ENCODE measurements at places on chromosomes 3 and 15. TPM values are rescaled to one million over a fixed set of nuclear protein-coding genes. Genes with fewer than 3 reads are reported as not detected.

Gene AP3B2
- 0.89 TPM for total RNA-seq

Gene SOX14
- total RNA-seq: not detected

GRCh38 chr15:100781961-100782530, 97.6 kb upstream of the ALDH1A3 start:
- DNase-seq: no peak

- DNase-seq: no peak
Measured at GRCh38 chr3:148459931-148460513, 237.7 kb upstream of the AGTR1 start.

DNA sequence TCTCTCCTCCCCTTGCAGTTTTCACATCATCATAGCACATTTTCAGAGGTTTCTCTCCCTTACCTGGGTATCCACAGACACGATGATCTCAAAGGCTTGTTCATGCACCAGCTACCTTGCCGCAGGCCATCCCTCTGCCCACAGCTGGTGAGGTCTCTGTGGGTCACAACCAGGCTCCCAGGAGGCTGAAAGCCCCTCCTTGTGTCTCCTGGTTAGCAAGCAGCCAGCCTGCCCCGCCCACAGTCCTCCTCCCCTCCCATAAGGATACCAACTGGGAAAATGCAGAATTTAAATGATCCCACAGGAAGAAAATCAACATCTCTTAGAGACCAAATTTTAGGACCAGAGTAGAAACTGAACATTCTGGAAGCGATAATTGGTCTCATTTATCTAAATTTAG, 213.5 kb upstream of the PPP2R3A start:
- no peak for DNase-seq

DNA sequence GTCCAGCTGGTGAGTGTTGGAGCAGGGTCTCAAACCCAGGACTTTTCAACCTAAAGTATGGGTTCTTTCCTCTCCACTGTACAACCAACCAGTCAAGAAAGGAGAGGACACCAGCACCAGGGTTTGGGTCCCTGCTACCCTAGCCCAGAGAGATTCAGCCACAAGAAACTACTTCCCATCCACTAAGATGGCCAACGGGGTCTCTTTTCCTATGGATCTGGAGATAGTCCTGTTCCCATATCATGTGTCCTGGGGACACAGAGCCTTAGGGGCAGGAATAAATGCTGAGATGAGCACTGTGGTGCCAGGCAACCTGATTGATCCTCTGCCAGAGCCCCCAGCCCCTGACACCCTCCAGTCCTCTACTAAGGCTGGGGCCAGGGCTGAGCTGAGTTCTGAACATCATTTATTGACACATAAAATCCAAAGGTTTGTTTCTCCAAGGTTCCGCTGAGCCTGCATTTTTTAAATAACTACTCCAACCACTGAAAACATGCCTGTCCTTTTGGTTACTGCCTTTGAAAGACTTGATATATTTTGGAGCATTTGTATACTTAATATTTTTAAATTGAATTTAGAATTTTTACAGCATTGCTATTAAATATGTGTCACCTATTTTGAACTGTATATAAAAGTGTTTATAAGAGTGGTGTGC, 26.0 kb downstream of the MRPL46 start:
- no peak for DNase-seq

GRCh38 chr3:69659180-69659910, 79.9 kb upstream of the MITF start:
- no peak for DNase-seq

- no peak for DNase-seq
Measured at GRCh38 chr3:181006541-181006940, 17.0 kb upstream of the DNAJC19 start.

GRCh38 chr3:85604641-85605040, 645.9 kb downstream of the CADM2 start:
- DNase-seq: no peak

- DNase-seq: no peak
Measured at GRCh38 chr3:72990701-72991395, 5.8 kb upstream of the PPP4R2 start.

- no peak for DNase-seq
Measured at GRCh38 chr3:185754920-185755319, 69.9 kb downstream of the IGF2BP2 start.

Gene ZNF660
- 0.22 TPM for total RNA-seq

GRCh38 chr3:155676252-155676981, 68.5 kb downstream of the PLCH1 start:
- no peak for DNase-seq

- no peak for DNase-seq
Measured at GRCh38 chr3:146680617-146681016, 75.5 kb upstream of the PLSCR5 start.

Gene ANKRD34C
- total RNA-seq: not detected

Gene PHC3
- total RNA-seq: 182 TPM

Gene NLGN1
- total RNA-seq: not detected

DNA sequence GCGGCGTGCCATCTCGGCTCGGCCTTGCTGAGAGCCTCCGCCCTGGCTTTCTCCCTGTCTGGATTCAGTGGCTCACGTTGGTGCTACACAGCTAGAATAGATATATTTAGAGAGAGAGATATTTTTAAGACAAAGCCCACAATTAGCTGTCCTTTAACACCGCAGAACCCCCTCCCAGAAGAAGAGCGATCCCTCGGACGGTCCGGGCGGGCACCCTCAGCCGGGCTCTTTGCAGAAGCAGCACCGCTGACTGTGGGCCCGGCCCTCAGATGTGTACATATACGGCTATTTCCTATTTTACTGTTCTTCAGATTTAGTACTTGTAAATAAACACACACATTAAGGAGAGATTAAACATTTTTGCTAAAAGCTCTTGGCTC, 54.1 kb downstream of the PLXNA1 start:
- DNase-seq: no peak

GRCh38 chr3:19688767-19689166, 245.2 kb downstream of the EFHB start:
- DNase-seq: no peak

Gene DUOX2
- not detected for total RNA-seq

GRCh38 chr3:25894101-25894500, 104.2 kb downstream of the OXSM start:
- no peak for DNase-seq

Gene POTEB
- not detected for total RNA-seq

DNA sequence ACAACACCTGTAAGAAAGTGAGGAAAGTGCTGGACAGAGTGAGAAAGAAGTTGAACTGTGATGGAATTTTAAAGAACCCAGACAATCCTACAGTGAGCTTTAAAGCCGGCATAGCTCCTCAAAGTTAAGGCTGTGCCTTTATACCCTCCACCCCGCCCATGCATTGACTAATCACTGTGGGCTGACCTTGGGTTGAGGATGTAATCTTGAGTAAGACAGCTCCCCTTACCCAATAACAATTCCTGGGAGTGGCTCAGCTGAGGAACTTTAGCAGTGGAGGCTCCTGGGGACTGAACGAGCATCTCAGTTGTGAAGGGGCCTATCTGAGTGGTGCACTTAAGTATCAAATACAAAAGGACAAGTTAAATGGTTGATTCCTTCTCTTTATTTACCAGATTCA, 35.7 kb upstream of the ZNF770 start:
- no peak for DNase-seq

Gene CYP1A2
- total RNA-seq: not detected

Gene DNAH12
- total RNA-seq: 0.37 TPM

GRCh38 chr15:29825227-29825626, 3.0 kb upstream of the TJP1 start:
- peak; percentile 78 for DNase-seq

- no peak for DNase-seq
Measured at GRCh38 chr3:178088963-178089362, 447.3 kb upstream of the KCNMB2 start.

Gene RYR3
- not detected for total RNA-seq

Gene GOLGA6D
- 0.19 TPM for total RNA-seq

- DNase-seq: no peak
Measured at GRCh38 chr3:193845144-193845543, 252.1 kb downstream of the OPA1 start.

Gene SEMA6D
- total RNA-seq: not detected

DNA sequence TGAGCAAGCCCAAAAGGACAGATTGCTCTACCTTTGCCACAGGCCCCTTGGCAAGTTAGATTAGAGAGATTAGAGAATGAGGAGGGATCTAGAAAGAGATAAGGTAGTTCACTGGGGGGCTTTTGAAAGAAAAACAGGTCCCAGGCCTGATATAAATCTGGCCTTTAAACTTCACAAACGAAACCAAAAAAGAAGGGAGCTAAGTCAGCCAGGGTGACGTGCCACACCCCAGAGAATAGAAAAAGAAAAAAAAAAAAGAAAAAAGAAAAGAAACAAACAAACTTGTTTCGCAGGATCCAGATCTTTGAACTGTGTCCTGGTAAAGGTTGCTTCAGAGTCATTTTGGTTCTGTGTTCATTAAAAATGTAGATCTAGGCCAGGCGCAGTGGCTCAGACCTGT, 3.6 kb downstream of the KAT2B start:
- peak; percentile 5 for DNase-seq

Gene ZNF662
- 5.6 TPM for total RNA-seq

GRCh38 chr3:192915304-192915703, 2.4 kb downstream of the MB21D2 start:
- DNase-seq: no peak

Gene ECE2
- not detected for total RNA-seq

Gene CA12
- total RNA-seq: not detected

DNA sequence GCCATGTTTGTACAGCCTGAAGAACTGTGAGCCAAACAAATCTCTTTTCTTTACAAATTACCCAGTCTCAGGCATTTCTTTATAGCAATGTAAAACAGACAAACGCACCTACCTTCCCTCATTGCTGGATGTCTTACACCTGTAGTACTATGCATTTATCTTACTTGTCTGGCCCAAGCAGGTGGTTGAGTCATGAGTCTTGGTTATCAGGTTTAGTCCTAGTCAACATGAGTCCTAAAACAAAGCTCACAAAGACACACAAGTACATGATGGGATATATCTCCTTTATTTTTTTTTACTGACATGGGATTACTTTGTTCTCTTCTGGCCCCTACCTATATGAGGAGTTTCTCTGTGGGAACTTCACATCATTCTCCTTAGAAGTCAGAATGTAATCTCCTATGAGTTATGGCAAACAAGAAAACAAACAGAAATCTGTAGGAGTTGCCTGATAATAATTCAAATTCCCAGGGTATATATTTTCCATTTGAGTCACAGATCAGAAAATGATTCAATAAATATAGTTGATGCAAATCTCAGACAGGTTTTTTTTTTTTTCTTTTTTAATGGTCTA, 33.6 kb upstream of the PLSCR2 start:
- DNase-seq: no peak

Gene COLQ
- 6.6 TPM for total RNA-seq

DNA sequence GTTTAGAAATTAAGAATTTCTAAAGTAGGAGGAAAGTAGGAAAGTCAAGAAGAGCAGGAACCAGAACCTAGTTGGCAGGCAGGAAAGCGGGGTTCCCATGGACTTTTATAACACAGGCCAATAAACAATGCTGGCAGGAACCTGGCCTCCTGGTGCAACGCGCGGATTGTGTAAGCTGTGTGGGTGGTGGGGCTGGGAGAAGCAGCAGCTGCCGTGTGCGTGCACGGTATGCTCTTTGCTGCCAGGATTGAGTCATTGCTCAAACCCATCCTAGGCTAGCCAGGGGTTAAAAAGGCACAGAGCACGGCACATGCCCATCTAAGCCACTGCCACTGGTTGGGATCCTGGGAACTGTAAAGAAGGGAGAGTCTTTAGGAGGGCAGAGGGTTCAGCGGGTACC, 209.9 kb upstream of the RGMA start:
- DNase-seq: no peak

DNA sequence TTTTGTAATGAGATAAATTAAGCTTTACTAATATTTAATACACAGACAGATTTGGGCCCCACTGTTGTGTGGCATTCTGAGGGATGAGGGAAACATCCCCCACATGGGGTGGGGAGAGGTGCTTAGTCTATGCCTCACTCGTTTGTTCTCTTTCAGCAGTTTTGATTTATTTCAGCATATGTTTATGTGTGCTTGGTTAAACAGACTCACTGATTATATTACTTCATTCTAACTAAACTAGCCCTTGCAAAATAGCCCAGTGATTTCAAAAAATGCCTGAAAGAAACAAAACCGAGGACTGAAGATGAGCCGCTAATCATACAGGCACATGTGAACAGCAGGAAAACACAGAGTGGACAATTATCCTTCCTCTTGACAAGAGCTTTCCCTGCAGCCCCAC, 27.2 kb downstream of the TNFAIP8L3 start:
- DNase-seq: no peak

DNA sequence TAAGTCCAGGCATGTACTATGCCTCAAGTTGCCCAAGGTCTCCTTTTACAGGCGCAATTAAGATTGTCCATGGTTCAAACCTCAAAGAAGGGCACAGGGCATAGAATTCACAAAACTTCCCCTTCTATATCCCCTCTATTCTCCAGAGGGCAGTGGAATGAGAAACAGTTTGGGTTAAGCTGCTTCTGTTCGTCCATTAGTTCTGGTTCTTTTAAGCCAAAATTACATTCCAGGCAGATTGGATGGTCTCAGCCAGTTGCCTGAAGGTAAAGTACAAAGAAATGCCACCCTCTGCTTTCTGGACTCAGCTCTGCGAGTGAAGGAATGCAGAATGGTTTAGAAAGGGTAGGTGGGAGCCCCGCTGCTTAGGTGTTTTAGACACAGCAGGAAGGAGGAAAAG, 200.7 kb downstream of the GREM1 start:
- no peak for DNase-seq

DNA sequence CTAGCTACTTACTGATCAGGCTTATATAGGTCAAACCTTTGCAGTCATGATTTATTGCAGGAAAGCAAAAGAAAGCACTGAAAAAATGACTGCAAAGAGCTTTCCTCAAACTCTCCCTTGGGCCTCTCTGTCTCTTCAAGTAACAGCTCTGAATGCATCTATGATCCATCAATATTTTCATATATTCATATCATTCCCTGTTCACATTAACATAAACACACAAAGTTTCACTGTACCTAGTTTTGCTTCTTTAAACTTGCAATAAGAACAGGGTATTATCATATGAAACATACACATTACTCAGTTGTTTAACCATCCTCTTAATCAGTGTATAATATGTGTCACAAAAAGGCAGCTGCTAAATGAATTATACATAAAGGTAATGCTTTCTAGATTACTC, 107.9 kb upstream of the ARL6 start:
- DNase-seq: no peak

- no peak for DNase-seq
Measured at GRCh38 chr15:89998141-89998661, 2.9 kb upstream of the ZNF710 start.

All from naive thymus-derived CD4-positive, alpha-beta T cell (primary cell).